Stimulated activated naive CD8-positive, alpha-beta T cell treated with anti-CD3 and anti-CD28 coated beads, Interleukin-15, Interleukin-2, amounts not matched to agents 100 U/mL and 50 U/mL, for 24 hours (primary cell): ENCODE measurements at places on chromosomes 2 and 18.
A peak's percentile ranks its signal among the peaks of the same experiment; 100 is the strongest.

DNA sequence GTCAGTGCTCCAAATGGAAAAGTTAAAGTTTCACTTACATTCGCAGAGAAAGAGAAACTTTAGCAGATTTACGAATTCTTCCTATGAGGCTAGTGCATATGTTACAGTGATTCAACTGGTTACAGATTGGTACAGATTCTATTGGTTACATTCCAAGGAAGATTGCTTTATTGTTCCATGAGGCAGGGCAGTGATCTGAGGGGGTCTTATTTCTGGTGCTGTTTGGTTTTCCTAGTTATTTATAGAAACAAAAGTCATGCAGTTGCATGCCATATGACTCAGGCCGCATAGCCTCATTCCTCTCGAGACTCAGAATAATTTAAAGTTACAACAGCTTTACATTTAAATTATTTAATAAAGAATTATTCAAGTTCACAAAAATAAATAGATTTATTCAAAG, 385.4 kb upstream of the SYT4 start:
- no peak for DNase-seq

DNA sequence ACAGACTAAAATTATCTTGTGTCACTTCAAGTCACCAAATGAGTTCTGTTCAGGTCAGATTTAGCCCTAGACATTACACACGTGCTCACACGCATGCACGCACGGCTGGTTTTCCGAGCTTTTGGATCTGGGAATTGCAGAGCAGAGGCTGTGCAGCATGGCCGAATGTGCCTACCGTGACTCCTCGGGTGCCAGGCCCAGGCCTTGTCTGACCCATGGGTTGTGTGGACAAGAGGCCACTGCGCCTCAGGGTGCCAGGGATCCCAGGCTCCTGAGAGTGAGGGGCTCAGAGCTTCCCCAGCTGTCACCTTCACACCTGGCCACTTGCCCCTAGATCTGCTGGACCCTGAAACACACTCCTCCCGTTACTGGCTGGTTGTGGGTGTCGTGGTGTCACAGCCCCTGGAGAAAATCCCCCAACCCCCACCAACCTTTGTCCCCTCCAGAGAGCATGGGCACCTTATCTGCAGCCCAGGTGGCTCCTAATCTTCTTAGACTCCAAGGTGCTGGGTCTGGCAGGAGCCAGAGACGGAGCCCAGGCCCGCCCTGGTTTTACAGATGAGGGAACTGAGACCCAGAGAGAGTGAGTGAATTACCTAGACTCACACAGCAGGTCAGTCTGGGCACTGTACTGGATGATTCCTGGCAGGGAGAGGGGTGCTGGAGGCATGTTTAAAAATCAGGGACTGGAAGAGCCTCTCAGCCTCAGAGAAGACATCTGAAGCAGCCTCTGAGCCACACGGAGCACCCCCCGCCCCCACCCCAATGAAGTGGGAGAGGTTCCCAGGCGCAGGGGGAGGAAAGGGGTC, 56.8 kb downstream of the ATOH8 start:
- no peak for DNase-seq

GRCh38 chr2:133712369-133712768, 144.1 kb upstream of the NCKAP5 start:
- DNase-seq = no peak

- DNase-seq = peak; percentile 15
These were observed 239.9 kb downstream of the MTX2 start for GRCh38 chr2:176508984-176509740.

- no peak for DNase-seq
These were observed 26.5 kb downstream of the EIF4E2 start for GRCh38 chr2:232576995-232577394.

DNA sequence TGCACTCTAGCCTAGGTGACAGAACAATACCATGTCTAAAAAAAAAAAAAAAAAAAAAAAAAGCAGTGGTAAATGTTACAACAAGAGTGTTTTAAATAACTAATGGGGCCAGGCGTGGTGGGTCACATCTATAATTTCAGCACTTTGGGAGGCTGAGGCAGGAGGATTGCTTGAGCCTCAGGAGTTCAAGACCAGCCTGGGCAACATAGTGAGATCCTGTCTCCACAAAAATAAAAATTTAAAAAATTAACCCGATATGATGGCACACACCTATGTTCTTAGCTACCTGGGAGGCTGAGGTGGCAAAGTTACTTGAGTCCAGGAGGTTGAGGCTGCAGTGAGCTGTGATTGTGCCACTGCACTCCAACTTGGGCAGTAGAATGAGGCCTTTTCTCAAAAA, 37.1 kb downstream of the PAPOLG start:
- no peak for DNase-seq

DNA sequence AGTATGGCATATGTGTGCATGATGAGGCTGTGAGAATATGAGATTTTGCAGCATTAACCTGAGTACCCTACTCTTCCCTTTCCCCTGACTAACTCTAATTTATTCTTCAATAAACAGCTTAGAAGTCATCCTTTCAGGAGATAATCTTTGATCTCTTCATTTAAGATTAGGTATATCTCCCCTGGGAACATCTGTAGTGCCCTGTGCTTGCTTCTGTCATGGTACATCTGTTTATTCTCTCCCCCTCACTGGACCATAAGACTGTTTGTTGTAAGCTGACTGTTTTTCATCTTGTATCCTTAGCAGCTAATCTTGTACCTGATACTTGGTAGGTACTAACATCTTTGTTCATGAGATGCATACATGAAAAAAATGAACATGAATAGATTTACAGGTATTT, 83.1 kb downstream of the MBD5 start:
- DNase-seq = no peak

DNA sequence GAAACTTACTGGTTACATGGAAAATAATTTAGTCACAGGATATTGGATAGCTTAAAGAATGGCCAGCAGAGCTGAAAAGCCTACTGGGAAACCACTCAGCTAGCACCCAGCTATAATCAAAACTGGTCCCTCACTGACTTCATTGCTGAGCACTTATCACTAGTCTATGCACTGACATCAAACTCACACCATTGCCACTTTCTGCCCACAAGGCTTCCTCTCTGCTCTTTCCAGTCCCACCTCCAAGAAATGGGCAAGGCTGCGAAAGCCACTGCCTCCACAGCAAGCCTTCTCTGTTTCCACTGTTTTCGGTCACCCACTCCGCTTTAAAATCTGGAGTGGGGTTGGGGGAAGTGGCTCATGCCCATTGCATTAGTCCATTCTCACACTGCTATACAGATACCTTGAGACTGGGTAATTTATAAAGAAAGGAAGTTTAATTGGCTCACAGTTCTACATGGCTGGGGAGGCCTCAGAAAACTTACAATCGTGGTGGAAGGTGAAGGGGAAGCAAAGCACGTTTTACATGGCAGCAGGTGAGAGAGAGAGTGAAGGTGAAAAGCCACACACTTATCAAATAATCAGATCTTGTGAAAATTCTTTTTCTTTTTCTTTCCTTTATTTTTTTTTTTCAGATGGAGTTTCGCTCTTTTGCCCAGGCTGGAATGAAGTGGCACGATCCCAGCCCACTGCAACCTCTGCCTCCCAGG, 77.0 kb upstream of the CERS6 start:
- DNase-seq = peak; percentile 14

DNA sequence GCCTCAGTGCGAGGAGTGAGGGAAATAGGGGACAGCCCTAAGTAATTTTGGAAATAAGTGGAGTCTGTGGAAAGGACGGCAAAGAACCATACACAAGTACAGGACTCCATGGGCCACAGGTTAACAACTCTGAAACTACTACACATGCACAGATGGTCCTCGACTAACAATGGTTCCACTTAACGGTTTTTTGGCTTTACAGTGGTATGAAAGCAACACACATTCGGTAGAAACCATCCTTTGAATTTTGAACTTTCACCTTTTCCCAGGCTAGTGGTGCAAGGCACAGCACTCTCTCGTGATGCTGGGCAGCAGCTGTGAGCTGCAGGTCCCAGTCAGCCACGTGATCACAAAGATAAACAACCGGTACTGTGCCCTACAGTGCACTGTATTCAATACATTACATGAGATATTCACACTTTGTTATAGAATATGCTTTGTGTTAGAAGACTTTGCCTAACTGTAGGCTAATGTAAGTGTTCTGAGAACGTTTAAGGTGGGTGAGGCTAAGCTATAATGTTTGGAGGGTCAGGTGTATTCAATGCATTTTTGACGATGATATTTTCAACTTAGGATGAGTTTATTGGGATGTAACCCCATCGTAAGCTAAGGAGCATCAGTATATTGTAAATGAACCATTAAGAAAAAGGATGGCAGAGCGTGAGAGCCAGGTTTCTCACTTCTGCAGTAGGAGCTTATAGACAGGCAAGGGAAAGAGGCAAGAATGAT, 44.6 kb downstream of the TBC1D8 start:
- DNase-seq = no peak

DNA sequence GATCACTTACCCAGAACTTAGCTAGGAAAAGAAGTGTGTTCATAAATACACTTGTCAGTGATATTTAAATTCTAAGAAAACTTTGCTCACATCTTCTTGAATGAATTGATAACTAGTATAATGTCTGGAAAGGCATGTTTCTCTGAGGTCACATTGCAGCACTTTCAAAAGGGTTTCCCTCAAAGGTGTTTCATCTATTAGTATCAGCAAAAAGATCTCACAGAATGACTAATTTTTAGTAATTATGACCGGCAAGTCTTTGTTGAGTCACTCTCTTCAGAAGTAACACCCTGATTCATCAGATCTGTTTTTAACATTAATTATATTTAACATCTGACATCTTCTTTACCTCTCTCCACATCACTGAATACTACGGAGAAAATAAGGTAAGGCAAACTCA, 222.3 kb downstream of the IKZF2 start:
- no peak for DNase-seq

DNA sequence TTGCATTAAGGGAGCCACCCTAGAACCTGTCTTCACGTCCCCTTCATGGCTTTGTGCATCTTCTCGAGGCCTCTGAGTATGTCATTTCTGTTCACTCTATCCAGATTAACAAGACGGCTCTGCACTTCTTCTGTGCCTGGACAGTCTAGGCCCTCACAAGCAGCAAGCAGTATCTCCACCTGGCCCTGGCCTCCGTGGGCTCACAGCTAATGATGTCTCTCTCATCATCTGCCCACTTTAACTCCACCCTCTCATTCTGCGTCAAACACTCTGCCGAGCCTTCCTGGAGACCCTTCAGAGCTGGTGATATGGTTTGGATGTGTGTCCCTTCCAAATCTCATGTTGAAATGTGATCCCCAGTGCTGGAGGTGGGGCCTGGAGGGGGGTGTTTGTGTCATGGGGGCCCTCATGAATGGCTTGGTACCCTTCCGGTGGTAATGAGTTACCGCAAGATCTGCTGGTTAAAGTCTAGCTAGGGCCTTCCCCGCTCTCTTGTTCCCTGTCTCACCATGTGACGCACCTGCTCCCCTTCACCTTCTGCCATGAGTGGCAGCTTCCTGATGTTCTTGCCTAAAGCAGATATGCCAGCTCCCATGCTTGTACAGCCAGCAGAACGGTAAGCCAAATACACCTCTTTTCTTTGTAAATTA, 132.5 kb upstream of the ID2 start:
- DNase-seq = no peak

- DNase-seq = no peak
These were observed 238.8 kb upstream of the TANK start for GRCh38 chr2:160921386-160921964.

DNA sequence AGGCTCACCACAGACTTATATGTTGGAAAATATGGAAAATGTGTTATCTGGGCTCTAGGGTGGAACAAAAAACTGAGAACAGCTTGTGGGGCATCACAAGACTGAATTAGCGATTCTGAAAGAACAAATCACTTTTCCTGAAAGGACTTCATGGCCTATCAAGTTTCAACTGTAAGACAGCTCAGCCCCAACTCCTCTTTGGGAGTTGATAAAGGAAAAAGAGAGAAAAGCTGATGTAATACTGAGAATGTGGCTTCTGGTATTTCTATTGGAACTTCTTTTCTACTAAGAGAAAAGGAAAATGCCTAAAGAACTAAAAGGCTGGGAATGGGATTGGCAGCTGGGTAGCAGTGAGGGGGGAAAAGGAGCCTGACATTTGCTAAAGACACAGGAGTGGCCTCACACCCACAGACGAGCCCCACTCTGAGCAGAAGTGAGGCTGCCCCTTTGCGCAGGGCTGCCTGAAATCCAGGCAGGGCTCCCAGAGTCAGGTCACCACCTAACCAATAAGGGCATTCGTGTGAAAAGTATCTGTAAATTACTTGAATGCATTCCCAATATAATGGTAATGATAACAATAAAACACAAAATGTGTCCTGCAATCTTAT, 75.6 kb downstream of the LRP2 start:
- DNase-seq = no peak

- DNase-seq = no peak
These were observed 314.7 kb upstream of the SPRED2 start for GRCh38 chr2:65746931-65747675.

GRCh38 chr2:222598611-222599010, 57.3 kb downstream of the FARSB start:
- DNase-seq = no peak

DNA sequence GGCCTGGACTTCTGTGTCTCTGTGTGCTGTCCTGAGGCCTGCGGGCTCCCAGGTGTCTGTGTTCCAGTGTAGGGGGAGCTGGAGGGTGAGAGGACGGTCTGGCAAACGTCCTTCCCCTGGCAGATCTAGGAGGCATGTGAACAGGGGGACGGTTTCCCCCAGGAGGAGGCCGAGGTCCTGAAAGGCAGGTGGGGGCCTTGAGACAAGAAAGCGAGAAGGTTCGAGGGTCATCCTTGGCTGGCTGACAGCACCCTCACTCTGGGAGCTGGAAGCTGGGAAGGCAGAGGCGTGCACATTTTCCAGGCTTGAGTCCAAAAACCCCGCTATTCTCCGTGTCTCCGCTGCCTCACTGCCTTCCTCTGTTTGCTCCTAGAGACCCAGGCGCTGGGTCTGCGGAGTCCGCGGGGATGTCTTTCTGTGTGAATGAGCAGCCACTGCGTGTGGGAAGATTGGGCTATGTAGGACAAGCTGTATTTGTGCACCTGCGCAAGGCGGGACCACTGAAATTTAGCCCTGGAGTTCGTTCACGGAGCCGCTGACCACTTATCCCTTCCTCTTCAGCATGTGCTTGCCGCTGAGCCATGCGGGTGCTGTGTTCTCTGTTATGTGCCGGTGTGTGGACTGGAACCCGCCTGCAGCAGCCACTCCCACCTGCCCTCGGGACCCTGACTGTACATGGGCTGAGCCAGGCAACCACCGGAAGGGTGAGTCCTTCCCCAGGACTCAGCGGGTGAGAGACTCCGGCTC, 43.7 kb downstream of the TWIST2 start:
- DNase-seq = no peak

DNA sequence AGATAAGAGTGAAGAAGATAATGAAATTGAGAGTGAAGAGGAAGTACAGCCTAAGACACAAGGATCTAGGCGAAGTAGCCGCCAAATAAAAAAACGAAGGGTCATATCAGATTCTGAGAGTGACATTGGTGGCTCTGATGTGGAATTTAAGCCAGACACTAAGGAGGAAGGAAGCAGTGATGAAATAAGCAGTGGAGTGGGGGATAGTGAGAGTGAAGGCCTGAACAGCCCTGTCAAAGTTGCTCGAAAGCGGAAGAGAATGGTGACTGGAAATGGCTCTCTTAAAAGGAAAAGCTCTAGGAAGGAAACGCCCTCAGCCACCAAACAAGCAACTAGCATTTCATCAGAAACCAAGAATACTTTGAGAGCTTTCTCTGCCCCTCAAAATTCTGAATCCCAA, 15.7 kb downstream of the MSH6 start:
- DNase-seq = no peak

- DNase-seq = peak; percentile 33
These were observed 27.6 kb downstream of the PAX8 start for GRCh38 chr2:113251118-113251517.
